ENCODE measurements at places on chromosomes 1 and 21.

DNA sequence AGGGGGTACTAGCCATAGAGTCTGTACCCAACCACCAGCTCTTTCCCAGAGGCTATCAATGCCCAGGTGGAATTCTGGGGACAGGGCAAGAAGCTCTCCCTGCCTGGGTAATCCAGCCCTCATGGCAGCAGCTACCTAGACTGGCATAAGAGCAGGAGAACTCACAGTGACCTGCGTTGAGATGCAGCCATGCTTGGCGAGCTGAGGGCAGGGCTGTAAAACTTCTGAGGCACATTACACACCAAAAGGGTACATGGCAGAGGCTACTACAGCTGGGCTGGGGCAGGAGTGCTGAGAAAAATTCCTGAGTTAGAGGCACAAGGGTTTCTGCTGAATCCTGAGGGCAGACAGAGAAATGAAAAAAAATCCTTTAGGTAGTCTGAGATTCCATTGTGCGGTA lies 927.9 kb upstream of the B3GALT2 start:
- DNase-seq: no peak

DNA sequence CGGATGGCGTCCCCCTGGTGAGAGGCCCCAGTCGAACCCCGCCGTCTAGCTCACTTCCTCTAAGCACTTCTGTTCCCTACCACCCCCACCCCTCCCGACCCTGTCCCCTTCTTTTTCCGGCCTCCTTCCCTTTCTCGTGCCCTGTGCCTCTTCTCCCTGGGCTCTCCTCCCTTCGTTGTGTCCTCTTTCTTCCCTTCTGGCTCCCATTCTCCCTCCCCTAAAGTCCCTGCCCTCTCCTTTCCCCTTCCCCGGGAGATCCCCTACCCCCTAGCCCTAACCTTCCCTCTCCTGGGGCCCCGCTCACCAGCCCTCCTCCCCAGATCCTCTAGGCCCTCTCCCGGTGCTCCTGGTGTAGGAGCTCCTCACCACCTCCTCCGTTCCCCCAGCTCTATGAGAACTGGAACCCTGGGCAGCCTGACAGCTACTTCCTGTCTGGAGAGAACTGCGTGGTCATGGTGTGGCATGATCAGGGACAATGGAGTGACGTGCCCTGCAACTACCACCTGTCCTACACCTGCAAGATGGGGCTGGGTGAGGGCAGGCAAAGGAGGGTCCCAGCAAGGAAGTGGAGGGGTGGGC lies 15.9 kb downstream of the BCAN start:
- no peak for DNase-seq

DNA sequence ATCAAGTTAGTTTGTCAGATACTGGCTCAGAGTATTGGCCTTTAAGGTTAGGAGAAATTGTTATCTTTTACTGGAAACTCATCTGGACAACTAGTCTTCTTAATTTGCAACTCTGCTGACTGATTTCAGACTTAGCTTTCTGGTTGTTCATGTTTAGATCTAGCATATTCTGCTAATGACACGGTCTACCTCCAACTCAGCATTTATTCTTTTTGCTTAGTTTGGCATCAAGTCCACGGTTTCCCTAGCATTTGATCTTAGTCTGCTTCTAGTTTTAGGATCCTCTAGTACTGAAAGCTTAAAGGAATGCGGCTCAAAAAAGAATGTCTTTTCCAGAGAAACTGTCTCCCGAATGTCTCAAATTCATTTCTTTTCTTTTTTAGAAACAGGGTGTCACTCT lies 75.6 kb upstream of the SLFNL1 start:
- DNase-seq: no peak

DNA sequence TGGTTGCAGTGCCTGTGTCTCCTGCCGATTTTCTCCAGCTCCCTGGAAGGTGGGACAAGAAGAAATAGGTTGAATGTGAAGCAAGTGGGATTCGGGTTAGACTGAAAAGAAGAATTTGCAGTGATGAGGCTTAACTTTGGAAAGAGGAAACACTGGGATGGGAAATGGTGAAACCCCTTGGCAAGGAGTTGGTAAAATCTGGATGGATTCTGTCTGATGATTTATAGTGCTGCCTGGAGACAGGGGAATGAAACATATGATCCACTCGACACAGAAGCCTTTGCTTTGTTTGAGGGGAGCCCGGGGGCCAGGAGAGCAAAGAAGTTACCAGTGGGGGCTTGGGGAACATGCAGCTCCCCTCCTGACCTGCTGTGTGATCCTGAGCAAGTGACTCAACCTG lies 67.2 kb downstream of the UBIAD1 start:
- DNase-seq: no peak

DNA sequence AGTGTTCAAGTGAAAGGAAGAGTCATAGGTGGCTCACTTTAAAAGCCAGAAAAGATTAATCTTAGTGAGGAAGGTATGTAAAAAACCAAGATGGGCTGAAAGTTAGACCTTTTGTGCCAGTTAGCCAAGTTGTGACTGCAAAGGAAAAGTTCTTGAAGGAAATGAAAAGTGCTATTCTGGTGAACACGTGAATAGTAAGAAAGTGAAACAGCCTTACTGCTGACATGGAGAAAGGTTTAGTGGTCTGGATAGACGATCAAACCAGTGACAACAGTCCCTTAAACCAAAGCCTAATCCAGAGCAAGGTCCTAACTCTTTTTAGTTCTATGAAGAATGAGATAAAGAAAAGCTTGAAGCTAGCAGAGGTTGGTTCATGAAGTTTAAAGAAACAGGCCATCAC lies 106.4 kb downstream of the CTH start:
- DNase-seq: no peak

DNA sequence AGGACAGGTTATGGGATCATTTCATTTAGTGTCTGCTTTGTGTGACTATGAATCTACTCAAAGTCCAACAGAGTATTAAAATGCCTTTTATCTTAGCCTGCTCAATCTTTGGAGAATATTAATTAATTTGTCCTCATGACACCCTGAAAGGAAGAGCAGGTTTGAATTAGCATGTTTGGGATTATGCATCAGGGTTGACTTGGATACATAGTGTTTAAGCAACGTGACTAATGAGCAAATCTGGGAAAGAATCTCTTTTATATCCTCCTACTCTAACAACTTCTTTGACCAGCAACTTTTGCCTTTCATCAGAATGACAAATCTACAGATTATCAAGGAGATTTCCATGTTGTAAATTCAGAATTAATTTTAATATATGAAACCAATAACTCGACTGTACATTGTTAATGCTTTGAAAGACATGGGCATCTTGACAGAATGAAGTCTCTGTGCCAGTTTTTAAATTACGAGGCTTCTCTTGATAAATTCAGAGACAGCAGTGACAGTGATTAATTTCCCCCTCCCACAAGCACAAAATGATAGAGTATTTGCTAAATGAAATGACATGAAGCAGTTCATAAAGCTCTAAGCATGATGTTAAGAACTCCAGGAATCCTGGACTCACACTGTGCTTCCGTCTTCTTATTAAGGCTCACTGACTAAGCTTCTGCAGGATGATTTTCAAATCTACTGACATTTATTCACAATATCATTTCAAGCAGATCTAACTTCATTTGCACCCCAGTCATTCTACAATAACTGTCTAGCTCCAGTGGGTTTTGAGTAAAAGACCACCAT lies 156.5 kb downstream of the PCNX2 start:
- no peak for DNase-seq

DNA sequence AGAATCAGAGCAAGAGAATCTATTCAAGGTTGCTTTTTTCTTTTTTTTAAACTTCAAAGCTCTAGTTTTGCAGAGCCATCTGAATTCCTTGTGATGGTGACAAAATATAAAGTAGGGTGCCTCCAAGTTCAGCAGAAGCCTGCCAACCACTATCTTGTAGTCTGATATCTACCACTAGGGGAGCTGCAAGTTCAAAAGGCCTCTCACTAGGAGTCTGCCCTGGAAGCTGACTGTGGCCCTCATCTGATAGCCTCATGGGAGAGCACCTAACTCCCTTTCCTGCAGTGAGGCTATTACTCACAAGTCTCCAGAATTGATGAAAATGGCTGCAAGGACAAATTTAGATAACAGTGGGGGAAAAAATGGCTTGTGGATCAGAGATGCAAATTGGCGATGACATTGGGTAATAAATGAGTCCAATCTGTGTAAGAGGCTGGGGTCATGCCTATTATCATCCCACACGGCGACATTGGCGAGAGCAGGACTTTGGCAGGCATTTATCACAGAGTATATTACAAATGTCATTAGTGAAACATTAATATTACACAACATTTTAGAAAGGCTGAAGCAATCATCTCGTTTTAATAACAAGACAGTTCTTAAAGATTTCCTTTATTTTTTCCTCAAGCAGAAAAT lies 10.7 kb upstream of the ZP4 start:
- no peak for DNase-seq

- no peak for DNase-seq
These were observed 28.6 kb downstream of the AK4 start for GRCh38 chr1:65176591-65176990.

DNA sequence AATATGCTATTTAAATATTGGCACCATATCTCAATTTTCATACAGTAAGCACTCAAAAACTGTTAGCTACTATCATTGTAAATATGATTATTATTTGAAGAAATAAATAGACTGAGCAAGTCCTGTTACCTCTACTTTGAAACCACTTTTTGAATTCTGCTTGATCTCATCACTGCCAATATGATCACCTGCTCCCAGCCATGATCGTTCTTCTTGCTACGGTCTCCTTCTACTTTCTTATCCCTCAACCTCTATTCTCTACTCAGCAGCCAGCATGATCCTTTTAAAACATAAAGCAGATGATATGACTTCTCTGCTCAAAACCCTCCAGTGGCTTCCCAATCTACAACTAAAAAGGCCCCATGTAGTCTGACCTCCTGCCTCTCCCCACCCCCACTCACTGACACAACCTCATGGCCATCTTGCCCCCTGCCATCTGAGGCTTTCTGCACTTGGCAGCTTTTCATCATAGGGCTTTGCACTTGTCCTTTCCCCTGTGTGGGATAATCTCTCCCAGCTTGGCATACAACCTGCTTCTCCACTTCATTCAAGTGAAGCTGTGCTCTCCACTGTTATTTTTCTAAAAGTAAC lies 27.2 kb downstream of the CD34 start:
- no peak for DNase-seq

GRCh38 chr1:183635606-183636333 lies at the start of gene ARPC5:
ARPC5 (minus strand) TSS chr1:183635783; CDS start chr1:183635659, 124 bp downstream.
- peak; percentile 88 for DNase-seq

GRCh38 chr21:25895565-25896205 lies 160.9 kb downstream of the GABPA start:
- DNase-seq: no peak

DNA sequence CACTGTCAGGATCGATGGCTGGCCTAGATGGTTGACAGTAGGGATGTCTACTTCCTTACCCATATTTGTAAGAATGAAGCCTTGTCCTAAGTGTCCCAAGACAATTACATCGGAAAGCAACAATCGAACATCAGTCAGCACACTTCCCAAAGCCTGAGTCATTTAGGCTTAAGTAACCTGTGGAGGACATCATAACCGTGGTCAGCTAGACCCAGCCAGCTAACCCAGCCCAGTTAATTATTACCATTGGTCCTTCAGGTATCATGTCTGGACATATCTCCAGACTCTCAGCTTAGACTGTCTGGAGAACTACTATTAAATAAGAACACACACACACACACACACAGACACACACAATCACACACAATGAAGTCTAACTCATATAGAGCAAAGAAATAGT lies 264.7 kb downstream of the TRABD2B start:
- no peak for DNase-seq

- no peak for DNase-seq
These were observed 3.2 kb downstream of the ELF3 start for GRCh38 chr1:202013603-202014002.

GRCh38 chr1:44672254-44672955 lies 1.9 kb downstream of the TMEM53 start:
- DNase-seq: no peak

DNA sequence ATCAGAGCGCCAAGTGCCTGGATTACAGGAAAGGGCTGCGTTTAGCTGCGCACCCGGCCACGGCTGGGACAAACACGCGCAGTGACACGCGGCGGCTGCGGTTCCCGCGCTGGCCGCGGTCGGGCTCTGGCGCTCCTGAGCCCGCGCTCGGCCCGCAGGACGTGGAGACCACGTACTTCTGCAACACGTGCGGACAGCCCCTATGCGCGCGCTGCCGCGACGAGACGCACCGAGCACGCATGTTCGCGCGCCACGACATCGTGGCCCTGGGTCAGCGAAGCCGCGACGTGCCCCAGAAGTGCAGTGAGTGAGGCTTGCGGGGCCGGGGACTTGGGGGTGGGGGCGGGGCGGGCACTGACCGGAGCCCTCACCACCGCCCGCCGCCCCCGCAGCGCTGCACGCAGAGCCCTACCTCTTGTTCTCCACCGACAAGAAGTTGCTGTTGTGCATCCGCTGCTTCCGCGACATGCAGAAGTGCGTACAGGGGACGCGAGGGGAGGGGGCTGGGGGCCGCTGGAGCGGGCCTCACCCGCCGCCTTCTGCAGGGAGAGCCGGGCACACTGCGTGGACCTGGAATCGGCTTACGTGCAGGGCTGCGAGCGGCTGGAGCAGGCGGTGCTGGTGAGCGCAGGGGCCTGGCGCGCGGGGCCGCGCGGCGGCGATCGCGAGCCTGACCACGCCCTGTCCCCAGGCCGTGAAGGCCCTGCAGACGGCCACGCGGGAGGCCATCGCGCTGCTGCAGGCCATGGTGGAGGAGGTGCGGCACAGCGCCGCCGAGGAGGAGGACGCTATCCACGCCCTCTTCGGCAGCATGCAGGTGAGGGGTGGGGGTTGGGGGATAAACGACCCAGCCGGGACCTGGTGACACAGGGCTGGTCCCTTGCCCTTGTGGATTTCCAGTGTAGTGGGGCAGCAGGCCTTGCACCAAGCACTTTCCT lies 3.1 kb downstream of the RNF207 start:
- DNase-seq: no peak

DNA sequence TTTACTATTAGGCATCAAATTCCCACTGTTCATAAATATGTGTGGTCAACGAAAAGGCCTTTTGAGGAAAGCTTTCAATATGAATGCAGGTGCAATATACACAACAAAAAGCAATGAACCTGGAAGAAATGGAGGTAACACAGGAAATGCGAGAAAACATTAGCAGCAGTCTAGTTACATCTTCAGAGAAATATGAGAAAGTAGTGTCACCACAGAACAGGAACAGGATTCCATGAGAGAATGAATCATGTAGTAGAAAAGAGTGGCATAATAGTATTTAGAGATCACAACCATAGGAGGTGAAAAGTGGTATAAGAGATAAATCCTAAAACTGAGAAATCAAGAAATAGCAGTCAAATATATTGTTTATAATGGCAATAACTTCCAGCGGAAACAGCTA lies 103.7 kb downstream of the AK5 start:
- DNase-seq: no peak

DNA sequence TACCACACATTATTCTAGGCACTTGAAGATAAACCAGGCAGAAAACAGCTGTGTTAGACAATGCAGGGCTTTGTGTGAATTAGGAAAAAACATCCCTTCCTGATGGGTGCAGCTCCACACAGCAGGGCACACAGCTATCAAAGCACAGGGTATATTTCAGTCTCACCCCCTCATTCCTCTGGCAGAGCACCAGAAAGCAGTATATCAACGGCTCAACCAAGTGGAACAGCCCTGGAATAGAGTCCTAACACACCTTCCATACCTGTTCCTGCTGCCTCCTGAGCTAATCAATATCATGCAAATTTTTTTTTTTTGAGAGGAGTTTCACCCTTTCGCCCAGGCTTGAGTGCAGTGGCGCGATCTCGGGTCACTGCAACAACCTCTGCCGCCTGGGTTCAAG lies 32.1 kb downstream of the LYST start:
- no peak for DNase-seq

GRCh38 chr1:174051956-174052355 lies 29.8 kb upstream of the RC3H1 start:
- no peak for DNase-seq

Measured in stimulated activated CD8-positive, alpha-beta memory T cell treated with anti-CD3 and anti-CD28 coated beads, Interleukin-15, amount 100 ng/mL, for 24 hours (primary cell).